ENCODE measurements at places on chromosomes 4 and X.

GRCh38 chrX:48516987-48517386 is 4.6 kb upstream of the EBP start:
- no peak for DNase-seq

DNA sequence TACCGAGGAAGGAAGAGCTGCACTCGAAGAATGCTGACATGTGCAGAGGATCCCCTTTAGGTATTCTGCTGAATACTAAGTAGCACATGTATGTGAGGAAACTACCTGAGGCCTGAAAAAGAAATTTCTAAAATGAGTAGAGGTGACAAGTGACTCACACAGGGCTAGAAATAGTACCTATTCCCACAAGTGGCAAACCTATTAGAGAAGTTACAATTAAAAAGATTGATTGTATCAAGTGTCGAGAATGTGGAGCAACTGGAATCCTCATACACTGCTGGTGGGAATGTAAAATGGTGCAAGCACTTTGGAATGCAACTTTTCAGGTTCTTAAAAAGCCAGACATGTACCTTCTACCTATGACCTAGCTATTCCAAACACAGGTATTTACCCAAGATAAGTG is 47.4 kb downstream of the CCSER1 start:
- DNase-seq: no peak

- DNase-seq: no peak
Observed at GRCh38 chr4:92198711-92199110, 105.1 kb upstream of the GRID2 start.

- DNase-seq: no peak
Observed at GRCh38 chr4:148649652-148650331, 207.6 kb upstream of the NR3C2 start.

All from activated effector memory CD4-positive, alpha-beta T cell treated with Interleukin-2 at 50 U/mL for 16 hours (primary cell).